ENCODE measurements at places on chromosomes 4 and X.

- no peak for DNase-seq
Observed at GRCh38 chr4:127425851-127426250, 206.9 kb upstream of the INTU start.

- DNase-seq, result no peak
Observed at GRCh38 chr4:162682651-162683050, 484.0 kb downstream of the NAF1 start.

DNA sequence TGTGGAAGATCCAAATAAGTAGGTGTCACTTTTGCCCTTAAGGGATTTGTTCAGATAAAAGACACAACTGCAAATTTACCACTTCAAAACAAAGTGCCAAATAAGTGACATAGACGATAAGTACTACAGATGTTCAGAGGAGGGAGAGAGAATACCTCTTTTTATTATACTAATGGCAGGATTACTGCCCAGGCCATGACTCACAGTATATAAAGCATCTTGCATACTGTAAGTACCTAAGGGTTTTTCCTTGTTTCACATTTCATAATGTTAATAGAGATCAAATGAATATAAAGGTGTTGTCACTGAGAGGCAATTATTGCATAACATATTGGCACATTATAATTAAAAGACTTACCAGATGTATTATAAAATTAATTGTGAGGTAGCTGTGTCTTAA is 46.4 kb downstream of the PTPN13 start:
- no peak for DNase-seq

- no peak for DNase-seq
Observed at GRCh38 chr4:122705009-122705408, 27.5 kb upstream of the BBS12 start.

DNA sequence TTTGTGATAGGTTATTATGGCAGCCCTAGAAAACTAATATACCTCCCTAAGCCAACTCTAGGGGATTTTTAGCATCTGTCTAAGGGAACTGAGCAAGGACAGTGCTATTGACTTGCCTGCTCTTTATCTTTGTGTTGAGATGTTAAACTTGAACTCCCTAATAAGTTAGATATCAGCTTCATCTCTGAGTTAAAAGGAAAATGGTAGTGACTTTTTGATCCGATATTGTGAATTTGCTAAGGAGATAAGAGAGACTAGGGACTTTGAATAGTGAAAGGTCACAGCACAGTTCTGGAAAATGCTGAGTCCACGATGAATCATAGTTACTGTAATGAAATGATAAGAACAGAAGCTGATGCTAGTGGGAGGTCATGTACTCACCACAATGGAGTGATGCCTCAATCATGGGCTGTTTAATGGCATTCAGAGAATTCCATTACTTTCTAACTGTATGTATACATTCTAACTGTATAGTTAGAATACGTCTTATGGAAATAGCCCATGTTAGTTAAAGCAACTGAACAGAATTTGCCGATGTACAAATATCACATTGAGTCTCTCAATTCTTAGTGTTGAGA is 147.2 kb downstream of the GLRA3 start:
- no peak for DNase-seq

DNA sequence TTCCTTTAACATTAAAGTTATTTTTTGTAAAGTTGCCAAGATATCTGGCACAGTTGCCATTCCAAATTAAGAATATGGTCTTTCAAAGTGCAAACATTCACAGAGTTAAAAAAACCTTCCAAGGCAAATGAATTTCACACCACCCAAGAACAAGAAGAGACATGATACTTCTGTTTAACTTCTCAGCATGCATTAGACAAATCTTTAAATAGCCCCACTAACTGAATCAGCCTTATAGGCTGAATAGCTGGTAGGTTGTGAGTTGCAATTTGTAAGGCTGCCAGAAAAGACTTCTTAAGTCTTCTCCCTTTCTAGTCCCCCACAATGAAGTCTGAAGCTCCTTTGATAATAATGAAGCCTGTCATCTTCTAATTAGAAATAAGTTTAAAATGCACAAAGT is 95.6 kb downstream of the MAPK10 start:
- no peak for DNase-seq

Data from stimulated activated CD4-positive, alpha-beta T cell treated with anti-CD3 and anti-CD28 coated beads, TNF-alpha, amount 100 ng/mL, for 4 hours (primary cell).